ENCODE measurements at places on chromosomes 12 and 14. TPM values are rescaled to one million over a fixed set of nuclear protein-coding genes. Genes with fewer than 3 reads are reported as not detected.

- H3K4me1 ChIP-seq, result no peaks in the 10 kb centered on the region
- peaks cover 7% of the 10 kb centered on the region for H3K36me3 ChIP-seq
- no peak overlapping the region for H3K4me3 ChIP-seq
- no peaks in the 10 kb centered on the region for H3K27me3 ChIP-seq
- no peak overlapping the region for H3K27ac ChIP-seq
Observed at GRCh38 chr14:72686101-72686500, 207.8 kb downstream of the DPF3 start.

DNA sequence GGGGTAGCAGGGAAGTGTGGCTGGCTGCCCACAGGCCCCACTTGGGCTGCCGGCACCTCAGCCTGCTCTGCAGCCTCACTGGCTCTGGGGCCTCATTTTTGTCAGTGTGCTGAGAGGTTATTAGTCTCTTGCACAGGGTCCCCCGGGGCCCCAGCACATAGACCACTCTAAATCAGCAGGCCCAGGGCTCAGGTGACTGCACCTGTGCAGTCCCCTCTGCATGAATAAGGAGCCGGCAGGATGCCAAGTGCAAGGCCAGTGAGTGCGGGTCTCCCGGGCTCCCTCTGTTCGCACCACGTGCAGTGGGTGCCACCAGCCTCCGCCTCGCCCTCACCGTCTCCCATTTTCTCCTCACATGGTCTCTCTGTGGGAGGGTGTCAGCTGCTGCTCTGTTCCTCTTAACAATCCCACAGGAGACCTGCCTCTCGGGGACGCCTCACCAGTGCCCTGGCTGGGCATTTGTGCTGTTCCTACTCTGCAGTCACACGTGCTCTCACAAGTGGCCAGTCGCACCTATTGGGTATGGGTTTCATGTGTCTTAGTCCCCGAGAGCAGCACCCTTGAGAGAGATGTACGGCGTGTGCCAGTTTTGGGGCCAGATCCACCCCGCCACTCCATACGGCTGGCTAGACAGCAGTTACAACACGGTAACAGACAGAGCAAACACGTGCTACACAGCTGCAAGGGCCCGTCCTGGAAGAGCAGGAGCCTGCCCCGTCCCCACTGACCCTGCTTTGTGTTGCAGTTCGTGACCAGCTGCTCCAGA is 40.4 kb downstream of the MMAB start:
- no peak overlapping the region for H3K4me3 ChIP-seq
- no peak overlapping the region for H3K27ac ChIP-seq
- ATAC-seq, result no peak
- H3K4me1 ChIP-seq, result no peaks in the 10 kb centered on the region
- H3K36me3 ChIP-seq, result no peaks in the 10 kb centered on the region

DNA sequence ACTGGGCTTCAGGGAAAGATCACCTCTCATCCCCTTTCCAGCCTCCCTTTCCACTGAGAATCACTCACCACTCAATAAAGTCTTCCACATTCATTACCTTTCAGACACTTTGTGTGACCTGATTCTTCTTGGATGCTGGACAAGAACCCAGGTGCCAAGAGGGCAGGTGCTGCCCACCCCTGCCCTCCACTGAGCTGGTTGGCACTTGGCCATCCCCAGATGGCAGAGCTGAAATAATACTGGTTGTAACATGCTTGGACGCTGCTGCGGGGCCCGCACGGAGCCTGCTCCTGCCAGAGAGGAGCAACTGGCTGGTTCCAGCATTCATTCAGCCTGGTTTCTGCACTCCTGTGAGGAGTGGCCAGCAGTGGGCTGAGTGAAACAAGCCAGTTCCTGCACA is 386.7 kb upstream of the CCDC196 start:
- ATAC-seq, result no peak
- no peaks in the 10 kb centered on the region for H3K36me3 ChIP-seq
- H3K4me1 ChIP-seq, result no peaks in the 10 kb centered on the region
- H3K27me3 ChIP-seq, result peaks cover 5% of the 10 kb centered on the region
- no peak overlapping the region for H3K27ac ChIP-seq

GRCh38 chr12:111192647-111193046 is 176.2 kb downstream of the PHETA1 start:
- no peak overlapping the region for H3K27ac ChIP-seq
- H3K4me1 ChIP-seq, result no peaks in the 10 kb centered on the region
- H3K4me3 ChIP-seq, result no peak overlapping the region

GRCh38 chr12:116894913-116895312 is 13.7 kb upstream of the HRK start:
- peaks cover 25% of the 10 kb centered on the region for H3K27me3 ChIP-seq
- no peaks in the 10 kb centered on the region for H3K4me1 ChIP-seq
- H3K4me3 ChIP-seq, result no peak overlapping the region
- ATAC-seq, result no peak
- no peak overlapping the region for H3K27ac ChIP-seq
- H3K36me3 ChIP-seq, result no peaks in the 10 kb centered on the region

- peak; percentile 34 for ATAC-seq
- H3K27me3 ChIP-seq, result no peaks in the 10 kb centered on the region
- no peak overlapping the region for H3K4me3 ChIP-seq
- no peak overlapping the region for H3K27ac ChIP-seq
- peaks cover 9% of the 10 kb centered on the region for H3K4me1 ChIP-seq
Observed at GRCh38 chr12:45669792-45670191, 59.7 kb upstream of the ARID2 start.

Gene SBNO1
- total RNA-seq, result 35.5 TPM

Gene TSPAN8
- total RNA-seq, result 0.81 TPM

Gene TDRD9
- 1.6 TPM for total RNA-seq

Gene PPP1CC
- 133 TPM for total RNA-seq
